ENCODE measurements at places on chromosomes 7 and 10. TPM values are rescaled to one million over a fixed set of nuclear protein-coding genes. Genes with fewer than 3 reads are reported as not detected.
A peak's percentile ranks its signal among the peaks of the same experiment; 100 is the strongest.

- no peak for DNase-seq
Measured at GRCh38 chr7:66205741-66206090, 582 bp downstream of the TPST1 start.

Gene FRAT1
- polyA plus RNA-seq, result 1.8 TPM

GRCh38 chr7:22751341-22751740 lies 24.3 kb downstream of the IL6 start:
- no peak for DNase-seq

DNA sequence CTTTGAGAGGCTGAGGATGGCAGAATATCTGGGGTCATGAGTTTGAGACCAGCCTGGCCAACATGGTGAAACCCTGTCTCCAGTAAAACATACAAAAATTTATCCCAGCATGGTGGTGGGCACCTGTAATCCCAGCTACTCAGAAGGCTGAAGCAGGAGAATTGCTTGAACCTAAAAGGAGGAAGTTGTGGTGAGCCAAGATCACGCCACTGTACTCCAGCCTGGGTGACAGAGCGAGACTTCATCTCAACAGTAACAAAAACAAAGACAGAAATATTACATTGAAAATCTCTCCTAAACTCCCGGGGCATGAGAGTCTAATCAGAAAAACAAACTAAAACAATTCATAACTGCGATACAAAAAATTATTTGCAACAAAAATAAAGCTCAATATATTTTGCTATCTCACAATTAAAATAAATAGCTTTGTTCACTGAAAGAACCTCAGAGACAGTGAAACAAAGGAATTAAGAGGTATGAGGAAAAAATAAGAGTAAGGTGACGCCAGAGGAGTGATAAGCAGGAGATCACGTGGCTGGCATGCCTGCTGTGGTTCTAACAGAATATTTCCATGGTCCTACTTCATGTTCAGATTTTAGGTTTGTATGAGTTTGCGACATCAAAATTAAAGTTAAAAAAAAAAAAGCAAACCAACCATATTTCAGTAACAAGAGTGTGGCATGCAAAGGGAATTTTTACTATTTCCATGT lies 527.7 kb upstream of the POM121L12 start:
- no peak for DNase-seq

Gene TUBAL3
- polyA plus RNA-seq, result not detected

Gene ACSM6
- not detected for polyA plus RNA-seq

Gene TET1
- 10.8 TPM for polyA plus RNA-seq

Gene OPN1SW
- 2.2 TPM for polyA plus RNA-seq

Gene TEX47
- polyA plus RNA-seq, result not detected

GRCh38 chr7:123070702-123071286 lies 75.3 kb upstream of the TAS2R16 start:
- DNase-seq, result no peak

DNA sequence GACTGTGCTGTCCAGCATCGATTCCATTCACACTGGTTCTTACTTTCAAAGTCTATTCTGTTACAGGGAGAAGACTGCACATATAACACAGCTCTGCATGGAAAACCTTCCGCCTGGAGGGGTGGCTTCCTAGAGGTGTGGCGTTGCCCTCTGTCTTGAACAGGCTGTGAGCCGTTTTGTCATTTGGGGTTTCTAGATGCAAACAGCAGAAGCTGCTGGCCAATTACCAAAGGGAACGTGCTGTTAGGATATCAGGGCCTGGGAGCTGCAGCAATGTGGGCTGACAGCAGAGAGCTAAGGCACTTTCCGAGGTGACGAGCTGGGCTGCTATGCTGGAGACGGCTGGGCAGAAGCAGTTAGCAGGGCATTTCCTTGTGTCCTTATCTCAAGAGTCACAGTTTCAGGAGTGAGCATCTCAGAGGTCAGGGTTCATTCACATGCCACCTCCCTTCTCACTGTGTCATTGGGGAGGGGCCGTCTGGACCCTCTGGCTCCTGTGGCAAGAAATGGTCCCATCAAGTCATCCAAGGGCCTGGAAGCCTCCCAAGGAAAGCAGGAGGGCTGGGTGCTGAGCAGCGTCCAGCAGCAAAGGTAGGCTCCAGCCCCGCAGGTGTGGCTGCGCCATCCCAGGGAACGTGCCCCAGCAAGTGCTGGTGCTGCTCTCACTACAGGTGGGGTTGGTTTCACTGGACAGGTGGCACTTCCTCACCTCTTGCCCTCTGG lies 106.5 kb downstream of the WDR37 start:
- no peak for DNase-seq

DNA sequence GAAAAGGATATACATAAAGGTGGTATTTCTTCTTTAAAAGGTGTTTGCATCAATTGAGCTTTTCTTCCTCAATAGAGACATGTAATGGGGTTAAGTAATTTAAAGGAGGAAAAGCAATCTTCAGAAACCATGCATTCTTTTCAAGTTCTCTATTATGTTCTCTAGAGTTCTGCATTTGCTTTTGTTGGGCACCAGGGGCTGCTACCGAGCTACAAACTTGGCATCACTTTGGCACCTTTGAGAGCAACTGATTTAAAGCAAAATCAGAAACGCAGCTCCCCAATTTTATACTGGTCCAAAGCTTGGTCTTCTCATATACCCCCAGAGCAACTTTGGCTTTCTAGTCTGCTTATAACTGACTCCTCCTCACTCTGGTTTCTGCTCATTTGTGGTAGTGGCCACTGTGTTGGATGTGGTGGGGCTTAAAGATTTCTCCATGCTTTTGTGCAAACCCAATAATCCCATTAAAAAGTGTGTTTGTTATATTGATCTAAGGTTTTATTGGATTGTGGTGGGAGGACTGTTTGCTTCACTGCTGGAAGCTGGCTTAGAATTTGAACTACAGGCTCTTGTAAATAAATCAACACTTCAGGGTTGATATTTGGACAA lies 712.1 kb downstream of the PHTF2 start:
- peak; percentile 19 for DNase-seq

- DNase-seq, result peak; percentile 26
Measured at GRCh38 chr7:152136686-152137085, 111.2 kb downstream of the GALNT11 start.

DNA sequence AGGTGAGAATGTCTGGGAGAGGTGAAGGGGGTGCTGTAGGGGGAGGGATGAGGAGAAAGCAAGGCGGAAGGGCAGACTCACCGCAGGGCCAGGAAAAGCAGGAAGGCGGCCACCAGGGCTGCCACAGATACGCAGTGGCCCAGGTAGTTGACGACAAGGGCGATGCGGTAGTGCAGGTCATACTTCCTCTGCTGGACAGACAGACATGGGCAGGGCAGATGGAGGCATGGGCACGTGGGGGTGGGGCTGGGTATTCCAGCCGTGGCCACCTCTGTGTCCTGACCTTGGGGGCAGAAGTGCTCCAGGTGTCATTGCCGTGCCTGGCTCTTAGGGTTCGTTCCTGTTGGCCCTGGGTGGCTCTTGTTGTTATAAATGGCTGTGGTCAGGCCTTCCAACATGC lies 16.8 kb downstream of the CRHR2 start:
- DNase-seq, result no peak

DNA sequence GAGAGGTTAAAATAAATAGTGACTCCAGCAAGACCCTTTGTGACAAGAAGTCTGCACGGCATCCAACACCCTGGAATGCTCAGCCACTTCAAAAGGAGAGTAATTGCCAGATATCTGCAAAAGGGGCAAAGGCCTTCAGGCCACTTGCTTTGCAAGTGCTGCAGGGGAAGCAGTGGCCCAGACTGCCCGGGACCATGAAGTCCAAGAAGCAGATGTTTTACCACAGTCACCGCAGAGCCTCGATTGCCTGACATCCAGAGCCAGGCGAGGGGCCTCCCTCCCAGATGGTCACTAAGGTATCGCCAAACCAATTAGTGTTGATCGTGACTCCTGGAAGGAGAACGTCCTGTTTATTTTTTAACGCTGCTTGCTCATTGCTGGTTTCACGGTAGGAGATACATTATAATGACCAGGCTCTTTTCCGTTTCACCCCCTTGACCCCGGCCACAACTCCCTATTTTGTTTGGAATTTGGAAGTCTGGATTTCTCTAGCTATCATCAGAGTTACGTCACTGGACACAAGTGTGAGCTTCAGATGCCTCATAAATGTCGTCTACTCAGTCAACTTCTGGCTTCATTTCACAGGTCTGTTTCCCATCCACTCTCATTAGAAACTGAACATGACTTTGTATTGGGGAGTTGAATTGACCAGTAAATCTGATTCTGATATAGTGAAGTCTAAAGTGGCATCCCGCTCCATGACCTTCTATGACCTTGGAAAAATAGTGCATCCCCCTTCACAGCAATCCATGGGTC lies 276.2 kb downstream of the WDR11 start:
- no peak for DNase-seq

DNA sequence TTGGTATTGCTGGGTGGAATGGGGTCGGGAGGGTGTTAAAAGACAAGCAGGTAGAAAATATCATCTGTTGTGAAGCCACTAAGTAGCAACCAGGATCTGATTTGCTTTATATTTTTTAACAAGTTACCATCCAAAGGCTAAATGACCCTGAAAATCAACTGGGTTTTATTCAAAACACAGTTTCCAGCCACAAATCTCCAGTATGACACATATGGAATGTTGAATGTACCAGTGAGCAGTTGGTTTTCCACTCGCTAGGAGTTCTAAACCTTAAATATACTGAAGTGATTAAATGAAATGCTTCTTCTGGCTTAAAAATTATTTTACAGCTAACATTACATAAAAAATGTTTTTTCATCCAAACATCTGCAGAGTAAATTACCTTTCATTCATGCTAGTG lies 112.5 kb downstream of the PDE1C start:
- DNase-seq, result no peak

DNA sequence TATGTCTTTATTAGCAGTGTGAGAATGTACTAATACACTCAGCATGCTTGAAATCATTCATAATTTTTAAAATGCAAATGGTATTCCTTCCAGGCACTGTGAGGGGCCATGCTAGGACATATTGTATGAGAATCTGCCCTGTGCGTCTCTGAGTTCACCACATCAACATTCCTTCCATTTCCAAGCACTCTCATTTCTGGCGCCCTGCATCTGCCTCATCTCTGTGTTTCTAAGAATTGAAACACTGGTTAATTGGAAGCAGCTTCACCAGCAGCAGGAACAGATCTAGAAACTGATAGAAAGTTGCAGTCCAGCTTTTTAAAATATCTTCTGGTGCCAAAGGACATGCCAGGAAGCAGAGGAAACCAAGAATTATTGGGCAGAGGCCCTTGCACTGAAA lies 555.9 kb upstream of the DPP6 start:
- DNase-seq, result peak; percentile 14

Gene NRG3
- 0.19 TPM for polyA plus RNA-seq

DNA sequence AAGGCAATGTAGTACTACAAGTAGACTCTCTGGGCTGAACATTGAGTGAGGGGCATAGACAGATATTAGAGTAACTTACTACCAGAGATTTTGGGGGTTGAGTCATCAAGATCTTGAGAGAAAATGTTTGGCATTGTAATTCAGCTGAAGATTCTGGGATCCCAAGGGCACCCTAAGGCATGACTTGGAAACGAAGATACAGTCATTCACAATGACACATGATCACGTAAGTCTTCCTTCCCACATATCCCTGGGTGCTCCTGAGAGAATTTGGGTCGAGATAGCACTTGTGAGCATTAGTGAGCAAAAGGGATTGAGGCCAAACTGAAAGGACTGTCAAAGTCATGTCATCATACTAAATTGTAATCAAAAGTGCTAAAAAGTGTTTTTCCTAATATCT lies 192.5 kb upstream of the PCLO start:
- DNase-seq, result no peak

GRCh38 chr10:18409599-18410397 lies 241.6 kb downstream of the NSUN6 start:
- no peak for DNase-seq

DNA sequence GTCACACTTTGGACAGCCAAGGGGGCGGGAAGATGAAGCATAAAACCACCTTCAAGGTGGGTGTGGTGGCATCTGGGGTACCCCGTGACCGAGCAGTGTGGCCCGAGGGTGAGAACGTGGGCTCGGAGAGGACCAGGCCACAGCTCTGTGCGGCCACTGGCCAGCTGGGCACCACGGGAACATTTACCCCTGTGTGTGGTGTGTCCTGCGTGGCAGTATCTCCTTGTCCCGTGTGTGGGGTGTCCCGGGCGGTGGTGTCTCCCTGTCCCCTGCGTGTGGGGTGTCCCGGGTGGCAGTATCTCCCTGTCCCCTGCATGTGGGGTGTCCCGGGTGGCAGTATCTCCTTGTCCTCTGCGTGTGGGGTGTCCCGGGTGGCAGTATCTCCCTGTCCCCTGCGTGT lies 570.3 kb downstream of the DNAJB6 start:
- DNase-seq, result no peak

GRCh38 chr10:98367604-98368451 lies 47.2 kb downstream of the PYROXD2 start:
- DNase-seq, result peak; percentile 28

DNA sequence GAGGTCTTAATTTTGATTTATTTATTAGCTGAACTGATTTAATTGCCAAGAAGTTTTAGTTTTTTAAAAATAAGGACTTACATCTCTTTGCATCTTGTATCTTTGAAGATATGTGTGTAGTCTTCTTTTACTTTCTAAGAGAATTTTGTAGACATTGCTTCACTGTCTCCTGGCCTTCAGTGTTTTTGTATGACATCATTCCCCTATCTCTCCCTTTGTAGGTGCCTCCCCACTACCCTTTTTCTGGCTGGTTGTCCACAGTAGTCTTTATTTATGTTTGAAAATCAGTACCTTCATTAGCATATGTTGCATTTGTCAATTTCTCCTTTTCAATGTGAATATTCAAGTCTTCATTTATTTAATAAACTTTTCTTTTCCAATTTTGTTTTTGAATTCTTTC lies 64.1 kb upstream of the RAB18 start:
- DNase-seq, result no peak

- no peak for DNase-seq
Measured at GRCh38 chr7:44236333-44236728, 35.6 kb downstream of the YKT6 start.

Gene ADCY1
- polyA plus RNA-seq, result 12.0 TPM

DNA sequence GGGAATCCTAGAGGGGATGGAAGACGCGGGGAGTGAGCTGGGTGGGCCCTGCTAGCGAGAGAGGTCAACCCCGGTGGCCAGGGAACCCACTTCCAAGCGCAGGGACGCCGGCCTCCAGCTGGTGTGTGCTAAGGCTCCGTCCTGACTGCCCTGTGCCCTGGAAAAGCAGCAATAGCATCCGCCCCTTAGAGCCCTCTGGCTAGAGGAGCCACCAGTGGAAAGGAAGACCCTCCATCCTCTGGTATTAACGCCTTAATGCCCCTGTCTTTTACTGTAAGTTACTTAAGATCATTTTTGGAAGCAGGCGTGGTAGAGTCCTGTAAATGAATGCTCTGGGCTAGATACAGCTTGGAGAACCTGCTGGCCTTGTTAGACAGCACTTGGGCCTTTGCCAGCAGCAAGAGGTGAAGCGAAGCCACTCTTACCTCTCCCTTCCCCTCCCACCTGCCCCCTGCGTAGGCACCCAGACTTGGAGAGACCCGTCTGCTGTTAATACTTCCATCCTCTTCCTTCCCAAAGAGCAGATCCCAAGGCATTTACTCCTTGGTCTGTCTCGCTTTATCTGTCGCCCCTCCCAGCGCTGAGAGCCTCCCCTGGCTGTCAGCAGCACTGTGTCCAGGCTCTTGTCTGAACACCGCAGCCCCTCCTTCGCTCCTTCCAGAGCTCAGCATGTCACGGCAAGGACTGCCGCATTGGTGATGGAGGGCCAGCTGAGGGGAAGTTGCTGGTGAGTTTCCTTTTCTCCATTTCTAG lies 4.6 kb downstream of the REPIN1 start:
- no peak for DNase-seq

GRCh38 chr10:69470463-69471384 lies 19.5 kb downstream of the TSPAN15 start:
- DNase-seq, result no peak

Gene MBL2
- polyA plus RNA-seq, result not detected

Gene KAZALD1
- polyA plus RNA-seq, result 23.5 TPM

- no peak for DNase-seq
Measured at GRCh38 chr10:50392966-50393718, 141.8 kb upstream of the ASAH2 start.

Gene GIMAP6
- polyA plus RNA-seq, result 15.3 TPM
